A673 (cell line): ENCODE measurements at places on chromosomes 1 and 21. TPM values are rescaled to one million over a fixed set of nuclear protein-coding genes. Genes with fewer than 3 reads are reported as not detected.

GRCh38 chr1:16128338-16128741 is 27.5 kb downstream of the EPHA2 start:
- H3K27ac ChIP-seq, result no peak overlapping the region
- DNase-seq, result no peak
- H3K4me1 ChIP-seq, result peaks cover 34% of the 10 kb centered on the region
- H3K4me3 ChIP-seq, result no peak overlapping the region
- peaks cover 70% of the 10 kb centered on the region for H3K36me3 ChIP-seq
- no peaks in the 10 kb centered on the region for H3K27me3 ChIP-seq

DNA sequence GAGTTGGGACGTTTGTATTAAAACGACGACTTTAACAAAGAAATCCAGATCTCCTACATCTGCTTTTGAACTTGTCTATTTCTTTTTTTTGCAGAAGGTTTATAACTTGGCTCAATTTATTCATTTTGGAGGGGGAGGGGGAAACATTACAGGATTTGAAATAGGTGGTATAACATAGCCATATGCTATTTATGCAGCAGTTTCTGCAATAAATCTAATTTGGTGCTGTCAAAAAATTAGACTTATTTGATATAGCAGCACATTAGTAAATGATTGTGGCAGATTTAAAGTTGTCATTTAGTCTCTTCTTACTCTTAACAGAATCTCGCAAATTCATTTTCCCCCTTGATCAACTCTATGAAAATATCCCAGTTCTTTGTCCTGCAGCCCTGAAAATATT is 138.2 kb downstream of the SDCCAG8 start:
- no peak overlapping the region for H3K27ac ChIP-seq
- H3K4me1 ChIP-seq, result no peaks in the 10 kb centered on the region
- H3K27me3 ChIP-seq, result no peaks in the 10 kb centered on the region
- H3K4me3 ChIP-seq, result no peak overlapping the region

GRCh38 chr1:171254859-171255258 is 6.6 kb downstream of the FMO1 start:
- no peaks in the 10 kb centered on the region for H3K27me3 ChIP-seq
- no peak for DNase-seq
- no peak overlapping the region for H3K27ac ChIP-seq
- H3K36me3 ChIP-seq, result no peaks in the 10 kb centered on the region

- H3K27me3 ChIP-seq, result peaks cover 3% of the 10 kb centered on the region
- H3K4me1 ChIP-seq, result no peaks in the 10 kb centered on the region
These were observed 321.5 kb upstream of the FAM78B start for GRCh38 chr1:166488327-166488726.

DNA sequence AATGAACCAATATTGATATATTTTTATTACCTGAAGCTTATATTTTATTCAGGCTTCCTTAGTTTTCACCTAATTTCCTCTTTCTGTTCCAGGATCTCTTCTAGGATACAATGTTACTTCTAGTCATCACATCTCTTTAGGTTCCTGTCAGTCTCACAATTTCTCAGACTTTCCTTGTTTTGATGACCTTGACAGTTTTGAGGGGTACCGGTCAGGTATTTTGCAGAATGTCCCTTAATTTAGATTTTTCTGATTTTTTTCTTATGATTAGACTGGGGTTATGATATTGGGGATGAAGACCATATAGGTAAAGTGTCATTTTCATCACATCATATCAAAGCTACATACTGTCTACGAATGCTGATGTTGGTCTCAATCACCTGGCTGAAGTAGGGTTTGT is 167.5 kb downstream of the LMX1A start:
- H3K36me3 ChIP-seq, result no peaks in the 10 kb centered on the region
- H3K4me1 ChIP-seq, result no peaks in the 10 kb centered on the region
- no peak overlapping the region for H3K4me3 ChIP-seq
- H3K27me3 ChIP-seq, result no peaks in the 10 kb centered on the region
- DNase-seq, result no peak
- no peak overlapping the region for H3K27ac ChIP-seq

DNA sequence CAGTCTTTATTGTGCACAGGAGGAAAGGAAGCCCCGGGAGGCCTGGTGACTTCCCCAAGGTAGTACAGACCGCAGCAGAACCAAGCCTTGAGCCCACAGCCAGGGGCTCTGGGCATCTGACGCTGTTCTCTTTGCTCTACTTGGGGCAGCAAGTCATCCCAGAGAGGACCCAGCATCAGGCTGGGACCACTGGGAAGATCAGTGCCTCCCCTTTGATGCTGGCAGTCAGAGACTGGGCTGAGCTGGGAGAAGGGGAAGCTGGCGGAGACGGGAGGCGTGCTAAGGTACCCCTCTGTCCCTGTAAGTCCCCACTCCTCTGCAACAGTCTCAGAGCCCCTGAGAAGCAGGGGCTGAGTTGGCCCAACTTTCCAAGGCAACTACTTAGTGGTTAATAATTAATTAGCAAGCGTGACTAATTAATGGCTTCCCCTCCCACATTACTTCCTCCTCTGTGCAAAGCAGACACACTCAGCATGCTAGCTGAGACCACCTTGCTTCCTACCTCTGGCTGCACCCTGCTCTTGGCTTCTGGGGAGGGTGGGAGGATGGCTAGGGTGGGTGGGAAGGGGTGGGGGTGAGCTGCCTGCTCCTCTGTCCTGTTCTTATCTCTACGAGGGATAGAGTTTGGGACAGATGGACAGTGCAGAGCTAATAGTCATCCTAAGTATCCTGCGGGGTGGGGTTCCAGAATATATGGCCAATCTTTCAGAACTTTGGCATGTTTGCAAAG is 1.3 kb downstream of the INAVA start:
- no peaks in the 10 kb centered on the region for H3K4me1 ChIP-seq
- no peaks in the 10 kb centered on the region for H3K36me3 ChIP-seq
- no peak overlapping the region for H3K4me3 ChIP-seq
- peaks cover 9% of the 10 kb centered on the region for H3K27me3 ChIP-seq
- no peak overlapping the region for H3K27ac ChIP-seq

DNA sequence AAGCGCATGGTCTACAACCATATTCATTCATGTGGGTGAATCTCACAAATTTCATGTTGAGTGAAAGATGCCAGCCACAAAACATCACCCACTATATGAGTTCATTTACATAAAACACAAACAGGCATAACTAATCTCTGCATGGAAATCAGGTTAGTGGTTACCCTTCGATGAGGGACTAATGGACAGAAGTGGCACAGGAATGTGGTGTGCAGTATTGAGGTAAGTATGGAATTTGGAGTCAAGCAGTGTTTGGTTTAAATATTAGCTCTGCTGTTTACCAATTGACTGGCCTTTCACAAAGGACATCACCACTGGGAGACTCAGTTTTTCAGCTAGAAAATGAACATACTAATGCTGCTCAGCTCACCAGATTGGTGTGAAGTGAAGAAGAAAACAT is 24.2 kb downstream of the CCDC185 start:
- no peaks in the 10 kb centered on the region for H3K36me3 ChIP-seq
- H3K4me3 ChIP-seq, result no peak overlapping the region
- H3K27ac ChIP-seq, result no peak overlapping the region

DNA sequence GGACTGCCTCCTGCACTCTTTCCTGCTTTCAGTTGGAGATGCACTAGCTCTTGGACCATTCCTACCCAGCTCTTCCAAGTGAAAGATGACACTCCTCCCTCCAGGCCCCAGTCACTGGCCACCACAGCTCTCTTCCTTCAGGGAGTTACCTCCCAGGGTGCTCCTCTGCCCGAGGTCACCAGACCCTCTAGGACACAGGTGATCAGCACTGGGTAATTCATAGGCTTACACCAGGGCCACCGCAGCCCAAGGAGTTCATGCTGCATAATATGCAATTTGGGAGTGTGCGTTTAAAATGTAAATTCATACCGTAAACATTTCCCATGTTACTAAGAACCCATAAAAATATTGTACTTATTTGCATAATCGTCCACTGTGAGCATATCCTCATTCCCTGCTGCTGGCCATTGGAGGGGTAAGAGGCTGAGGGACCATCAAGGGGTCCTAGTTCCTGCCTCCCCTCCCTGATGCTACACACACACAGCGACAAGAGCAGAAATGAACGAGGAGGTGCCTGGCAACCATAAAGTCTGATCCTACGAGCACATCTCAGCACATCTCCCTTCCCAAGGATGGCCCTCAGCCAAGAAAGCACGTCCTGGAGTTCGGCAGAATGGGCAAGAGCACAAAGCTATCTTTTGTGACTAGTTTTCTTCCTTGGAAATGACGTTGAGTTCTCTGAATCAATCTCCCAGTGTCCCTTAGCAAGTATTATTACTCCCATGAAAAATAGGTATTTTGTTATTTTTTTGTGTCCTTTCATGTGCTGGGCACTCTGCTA is 222.9 kb upstream of the RAB4A start:
- DNase-seq, result no peak
- H3K36me3 ChIP-seq, result no peaks in the 10 kb centered on the region
- H3K4me1 ChIP-seq, result no peaks in the 10 kb centered on the region
- no peak overlapping the region for H3K27ac ChIP-seq
- no peak overlapping the region for H3K4me3 ChIP-seq
- H3K27me3 ChIP-seq, result peaks cover 20% of the 10 kb centered on the region

DNA sequence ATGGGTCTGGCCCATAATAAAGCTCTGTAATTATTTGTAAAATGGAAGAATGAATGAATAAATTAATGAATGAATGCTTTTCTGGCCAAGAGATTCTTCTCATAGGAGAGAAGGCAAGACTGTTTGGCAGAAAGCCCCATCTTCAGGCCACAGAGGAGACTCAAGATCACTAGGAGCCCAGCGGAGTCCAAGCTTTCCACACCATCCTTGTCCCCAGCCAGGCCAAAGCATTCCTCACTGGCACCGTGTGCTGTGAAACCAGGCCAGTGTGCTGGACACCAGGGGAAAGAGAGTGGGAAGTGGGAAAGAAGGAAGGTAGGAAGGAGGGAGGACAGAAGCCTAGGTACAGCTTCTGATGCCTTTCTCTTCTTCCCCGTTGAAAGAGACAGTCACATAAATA is 86.4 kb downstream of the PLXNA2 start:
- H3K4me3 ChIP-seq, result no peak overlapping the region
- H3K36me3 ChIP-seq, result no peaks in the 10 kb centered on the region
- DNase-seq, result no peak
- H3K27me3 ChIP-seq, result peaks cover 6% of the 10 kb centered on the region
- H3K4me1 ChIP-seq, result peaks cover 18% of the 10 kb centered on the region
- H3K27ac ChIP-seq, result no peak overlapping the region

The GBP4 gene
- total RNA-seq, result 0.79 and 1.7 TPM in 2 replicates

The S100A5 gene
- not detected in 2 replicates for total RNA-seq

- peak overlapping the region; percentile 77 for H3K4me3 ChIP-seq
- H3K36me3 ChIP-seq, result no peaks in the 10 kb centered on the region
- H3K4me1 ChIP-seq, result peaks cover 28% of the 10 kb centered on the region
- peak overlapping the region; percentile 93 for H3K27ac ChIP-seq
These were observed 885 bp downstream of the AHCYL1 start for GRCh38 chr1:109985247-109986053.

The SV2A gene
- 33.1 and 35.4 TPM in 2 replicates for total RNA-seq

The USP48 gene
- total RNA-seq, result 74.1 and 74.6 TPM in 2 replicates

GRCh38 chr1:34975338-34975737 is 9.8 kb downstream of the TMEM35B start:
- peak; percentile 9 for DNase-seq
- no peaks in the 10 kb centered on the region for H3K27me3 ChIP-seq
- no peaks in the 10 kb centered on the region for H3K4me1 ChIP-seq
- no peak overlapping the region for H3K27ac ChIP-seq
- H3K36me3 ChIP-seq, result no peaks in the 10 kb centered on the region

DNA sequence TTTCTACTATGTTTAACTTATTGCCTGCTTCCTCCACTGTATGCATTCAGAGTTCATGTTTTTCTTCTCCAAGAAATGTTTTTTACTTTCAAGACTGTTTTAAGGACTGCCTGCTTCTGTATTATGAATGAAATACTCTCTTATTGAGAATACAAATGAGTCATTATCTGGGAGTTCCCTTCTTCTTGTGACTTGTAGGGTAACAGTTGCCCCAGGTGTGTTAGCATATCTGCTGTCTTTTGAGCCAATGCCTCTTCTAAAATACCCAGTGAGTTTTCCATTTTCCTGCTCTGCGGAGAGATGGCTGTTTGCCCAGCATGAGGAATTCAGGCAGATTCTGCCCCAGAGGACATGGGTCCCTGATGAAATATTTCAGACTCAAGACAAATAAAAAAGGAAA is 34.1 kb upstream of the ST6GALNAC5 start:
- no peaks in the 10 kb centered on the region for H3K36me3 ChIP-seq
- no peak overlapping the region for H3K4me3 ChIP-seq
- H3K4me1 ChIP-seq, result no peaks in the 10 kb centered on the region
- no peak for DNase-seq

- H3K36me3 ChIP-seq, result no peaks in the 10 kb centered on the region
- no peaks in the 10 kb centered on the region for H3K4me1 ChIP-seq
- no peaks in the 10 kb centered on the region for H3K27me3 ChIP-seq
- no peak for DNase-seq
- H3K4me3 ChIP-seq, result no peak overlapping the region
These were observed 725.1 kb downstream of the BRINP3 start for GRCh38 chr1:189752461-189752995.

DNA sequence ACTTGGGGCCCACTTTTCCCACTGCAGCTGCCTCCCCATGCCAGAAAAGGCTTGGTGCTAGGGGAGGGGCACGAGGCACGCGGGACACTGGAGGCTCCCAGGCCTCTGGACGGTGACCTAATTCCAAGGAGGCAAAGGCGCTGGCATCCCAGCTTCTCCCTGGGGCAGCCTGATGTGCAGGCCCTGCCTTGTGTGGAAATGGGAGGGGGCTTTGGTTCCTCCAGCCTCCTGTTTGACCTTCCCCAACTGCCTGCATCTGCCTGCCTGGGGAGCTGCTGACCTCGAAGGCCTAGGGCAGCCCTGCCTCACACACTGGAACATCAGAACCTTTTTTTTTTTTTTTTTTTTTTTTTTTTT is 39.9 kb downstream of the KIAA1614 start:
- no peak overlapping the region for H3K27ac ChIP-seq
- H3K36me3 ChIP-seq, result no peaks in the 10 kb centered on the region
- DNase-seq, result no peak
- peaks cover 14% of the 10 kb centered on the region for H3K4me1 ChIP-seq
- no peak overlapping the region for H3K4me3 ChIP-seq
- H3K27me3 ChIP-seq, result no peaks in the 10 kb centered on the region

- H3K4me3 ChIP-seq, result no peak overlapping the region
- H3K4me1 ChIP-seq, result peaks cover 9% of the 10 kb centered on the region
- no peak for DNase-seq
- H3K27me3 ChIP-seq, result no peaks in the 10 kb centered on the region
- H3K36me3 ChIP-seq, result no peaks in the 10 kb centered on the region
These were observed 36.6 kb downstream of the TNFSF18 start for GRCh38 chr1:173014160-173014559.

- H3K4me1 ChIP-seq, result no peaks in the 10 kb centered on the region
- no peak overlapping the region for H3K27ac ChIP-seq
- H3K27me3 ChIP-seq, result no peaks in the 10 kb centered on the region
- H3K4me3 ChIP-seq, result no peak overlapping the region
These were observed 385.2 kb upstream of the POU3F1 start for GRCh38 chr1:38431535-38432376.

The HFM1 gene
- total RNA-seq, result 0.69 and 1.3 TPM in 2 replicates

- H3K27me3 ChIP-seq, result peaks cover 31% of the 10 kb centered on the region
- H3K4me3 ChIP-seq, result no peak overlapping the region
- H3K4me1 ChIP-seq, result no peaks in the 10 kb centered on the region
- H3K36me3 ChIP-seq, result no peaks in the 10 kb centered on the region
- DNase-seq, result no peak
These were observed 151.4 kb upstream of the ETV3 start for GRCh38 chr1:157289424-157290105.

The F3 gene
- total RNA-seq, result 5.6 and 6.5 TPM in 2 replicates

- H3K36me3 ChIP-seq, result no peaks in the 10 kb centered on the region
- H3K27ac ChIP-seq, result no peak overlapping the region
- peaks cover 3% of the 10 kb centered on the region for H3K4me1 ChIP-seq
- DNase-seq, result no peak
These were observed 21.6 kb upstream of the DPYD start for GRCh38 chr1:97942161-97943123.
